ENCODE measurements at places on chromosomes 16 and 17.

- no peak for DNase-seq
Measured at GRCh38 chr17:50598487-50598886, 36.2 kb upstream of the ABCC3 start.

GRCh38 chr17:30308406-30308805 is 16.7 kb upstream of the BLMH start:
- no peak for DNase-seq

DNA sequence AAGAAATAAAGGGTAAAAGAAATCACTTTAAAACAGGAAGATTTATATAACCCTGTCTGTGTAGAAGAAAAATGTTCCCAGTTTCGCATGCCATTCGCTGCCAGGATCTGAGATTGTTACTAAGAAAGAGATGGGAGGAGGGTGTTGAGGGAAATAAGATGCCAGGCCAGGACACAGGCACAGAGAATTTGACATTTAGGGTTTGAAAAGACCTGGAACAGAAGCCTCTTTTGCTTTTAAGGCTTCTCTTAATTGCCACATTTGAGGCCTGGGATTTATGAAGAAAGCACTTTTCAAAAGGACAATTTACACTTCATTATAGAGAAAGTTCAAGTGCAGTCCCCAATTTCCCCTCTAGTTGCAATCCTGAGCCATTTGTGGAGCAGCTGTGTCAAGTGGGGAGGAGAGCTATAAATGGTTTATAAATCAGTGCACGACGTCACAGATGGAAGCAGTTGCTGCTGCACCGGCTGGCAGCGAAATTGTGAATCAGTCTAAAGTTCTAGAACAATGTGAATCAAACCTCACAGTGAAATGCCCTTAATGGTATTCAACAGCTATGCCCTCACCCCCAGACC is 26.5 kb upstream of the C16orf87 start:
- no peak for DNase-seq

GRCh38 chr16:19210968-19211367 is 42.9 kb downstream of the SYT17 start:
- no peak for DNase-seq

DNA sequence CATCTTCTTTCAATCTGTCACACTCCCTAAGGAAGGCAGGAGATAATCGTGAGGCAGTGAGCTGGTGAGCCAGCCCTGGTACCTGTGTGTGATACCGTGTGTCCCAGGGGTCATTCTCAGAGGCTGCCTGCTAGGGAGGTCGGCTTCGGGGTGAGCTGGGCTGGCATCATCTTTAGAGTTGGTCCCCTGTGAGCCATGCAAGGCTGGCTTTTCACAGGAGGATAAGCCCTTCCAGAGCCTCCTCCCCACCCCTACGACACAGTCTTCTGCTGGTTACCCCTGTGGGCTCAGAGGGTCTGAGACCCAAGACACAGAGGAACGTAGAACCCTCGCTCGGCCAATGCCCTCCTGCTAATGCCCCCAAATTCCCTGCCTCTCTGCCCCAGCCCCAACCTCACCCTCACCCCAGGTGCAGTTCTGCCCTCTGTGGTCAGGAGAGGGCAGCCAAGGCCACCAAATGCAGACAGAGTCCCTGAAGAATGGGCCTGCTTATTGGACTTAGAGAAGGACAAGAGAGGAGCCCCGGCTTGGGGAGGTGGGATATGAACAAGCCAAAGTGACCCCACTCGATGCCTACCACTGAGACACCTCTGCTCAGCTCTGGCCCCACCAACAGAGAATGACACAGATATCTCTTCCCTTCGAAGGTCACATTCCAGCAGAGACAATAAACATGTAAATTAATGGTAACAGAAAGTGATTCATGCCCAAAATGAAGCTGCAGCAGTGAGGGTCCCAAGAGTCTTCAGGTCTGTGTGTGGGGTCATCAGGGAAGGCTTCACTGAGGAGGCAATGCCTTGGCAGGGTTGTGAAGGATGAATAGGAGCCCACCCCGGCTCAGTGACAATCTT is 80.8 kb upstream of the CCL1 start:
- no peak for DNase-seq

GRCh38 chr16:48279199-48279598 is 31.9 kb upstream of the ABCC11 start:
- DNase-seq: no peak

- DNase-seq: no peak
Measured at GRCh38 chr16:85286951-85287814, 174.9 kb upstream of the CIBAR2 start.

DNA sequence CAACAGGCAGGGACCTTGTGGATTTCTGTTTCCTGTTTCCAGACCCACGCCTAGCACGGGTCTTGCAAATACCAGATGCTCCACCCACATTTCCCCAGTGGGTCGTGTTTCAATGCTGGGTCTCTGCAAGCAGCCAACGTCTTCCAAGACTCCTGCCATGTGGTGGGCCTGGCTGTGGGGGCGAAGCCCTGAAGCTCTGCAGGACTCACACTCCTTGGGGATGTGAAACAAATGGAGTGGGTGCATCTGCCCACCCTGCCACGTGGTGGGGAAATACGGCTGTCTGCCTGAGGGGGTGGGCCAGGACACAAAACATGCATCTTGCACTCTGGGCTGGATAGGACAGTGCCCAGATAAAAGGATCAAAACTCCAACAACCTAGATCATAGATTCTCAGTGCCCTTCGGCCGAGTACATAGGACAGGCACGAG is 32.6 kb downstream of the FA2H start:
- DNase-seq: no peak

DNA sequence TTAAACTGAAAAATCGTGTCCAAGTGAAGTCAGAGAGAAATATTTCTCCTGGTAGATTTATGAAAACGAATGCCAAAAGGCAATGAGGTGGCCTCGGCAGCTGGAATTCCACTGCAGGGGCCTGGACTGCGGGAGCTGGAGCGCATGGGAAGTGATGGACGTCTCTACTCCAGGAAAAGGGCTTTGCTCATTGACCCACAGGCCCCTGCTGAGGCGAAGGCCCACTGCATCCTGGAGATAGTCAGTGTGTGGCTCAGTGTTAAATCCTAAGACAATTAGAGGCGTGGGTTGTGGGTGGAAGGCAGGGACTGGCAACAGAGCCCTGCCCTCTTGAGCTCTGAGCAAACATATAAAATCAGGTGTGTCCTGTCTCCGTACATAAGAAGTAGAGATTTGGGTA is 191.4 kb downstream of the SLC39A11 start:
- DNase-seq: no peak

DNA sequence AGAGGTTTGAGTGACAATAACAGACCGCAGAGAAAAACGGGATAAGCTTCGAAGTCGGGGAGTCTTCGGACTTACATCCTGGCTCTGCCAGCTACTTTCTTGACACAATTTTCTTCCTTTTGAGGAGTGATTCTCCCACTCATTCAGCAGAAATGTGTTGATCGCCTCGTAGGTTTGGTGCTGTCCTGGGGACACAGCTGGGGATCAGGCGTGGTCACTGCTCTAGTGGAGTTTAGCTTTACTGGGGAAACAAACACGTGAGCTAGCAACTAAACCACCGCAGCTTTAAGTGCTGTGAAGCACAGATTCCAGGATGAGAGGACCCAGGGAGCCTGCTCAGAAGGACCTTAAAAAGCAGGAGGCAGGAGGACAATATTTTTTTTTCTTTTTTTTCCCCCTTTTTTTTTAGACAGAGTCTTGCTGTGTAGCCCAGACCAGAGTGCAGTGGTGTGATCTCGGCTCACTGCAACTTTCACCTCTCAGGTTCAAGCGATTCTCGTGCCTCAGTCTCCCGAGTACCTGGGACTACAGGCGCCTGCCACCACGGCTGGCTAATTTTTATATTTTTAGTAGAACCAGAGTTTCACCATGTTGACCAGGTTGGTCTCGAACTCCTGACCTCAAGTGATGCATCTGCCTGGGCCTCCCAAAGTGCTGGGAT is 858 bp downstream of the NUBP1 start:
- DNase-seq: no peak

- no peak for DNase-seq
Measured at GRCh38 chr17:67229109-67229955, 15.7 kb downstream of the HELZ start.

DNA sequence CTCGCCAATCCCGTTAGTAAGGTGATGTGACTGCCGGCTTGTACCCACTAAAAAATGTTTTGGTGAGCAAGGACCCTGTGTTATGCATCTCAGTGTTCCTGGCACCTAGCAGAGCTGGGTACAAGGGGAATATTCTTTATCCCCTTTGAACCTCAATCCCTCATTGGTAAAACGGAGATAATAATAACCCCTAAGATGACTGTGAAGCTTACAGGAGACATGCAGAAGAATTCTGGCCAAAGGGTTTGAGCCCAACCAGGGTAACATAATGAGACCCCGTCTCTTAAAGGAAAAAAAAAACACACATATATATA is 896 bp downstream of the GGA2 start:
- DNase-seq: no peak

GRCh38 chr16:65665586-65665985 is 543.7 kb upstream of the CDH11 start:
- no peak for DNase-seq

DNA sequence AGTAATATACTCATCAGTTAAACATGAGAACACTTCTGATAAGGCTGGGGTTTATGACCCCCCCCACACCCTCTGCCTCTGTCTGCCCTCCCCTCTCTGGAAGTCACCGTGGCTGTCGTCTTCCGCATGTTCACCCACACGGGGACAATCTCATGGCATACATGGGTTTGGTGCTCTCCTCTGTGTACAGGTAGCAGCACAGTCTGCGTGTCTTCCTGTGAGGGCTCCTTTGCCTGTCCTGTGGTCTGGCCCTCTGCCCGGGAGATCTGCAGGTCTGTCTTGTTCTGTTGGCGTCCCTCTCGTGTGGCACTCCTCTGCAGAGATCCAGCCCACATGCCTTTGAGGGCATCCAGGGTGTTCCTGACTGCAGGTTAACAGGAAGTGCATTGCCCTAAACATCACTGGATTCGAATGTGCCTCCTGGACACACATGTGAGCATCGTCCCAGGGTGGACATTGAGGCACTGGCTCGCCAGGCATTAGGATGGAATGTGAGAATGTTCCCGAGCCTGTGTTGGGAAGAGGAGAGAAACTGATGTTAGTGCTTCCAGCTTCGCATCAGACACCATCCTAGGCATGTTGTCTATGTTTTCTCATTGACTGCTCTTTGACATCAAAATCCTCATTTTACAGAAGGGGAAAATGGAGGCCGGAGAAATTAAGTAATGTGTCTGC is 54.5 kb downstream of the NKD1 start:
- peak; percentile 53 for DNase-seq

DNA sequence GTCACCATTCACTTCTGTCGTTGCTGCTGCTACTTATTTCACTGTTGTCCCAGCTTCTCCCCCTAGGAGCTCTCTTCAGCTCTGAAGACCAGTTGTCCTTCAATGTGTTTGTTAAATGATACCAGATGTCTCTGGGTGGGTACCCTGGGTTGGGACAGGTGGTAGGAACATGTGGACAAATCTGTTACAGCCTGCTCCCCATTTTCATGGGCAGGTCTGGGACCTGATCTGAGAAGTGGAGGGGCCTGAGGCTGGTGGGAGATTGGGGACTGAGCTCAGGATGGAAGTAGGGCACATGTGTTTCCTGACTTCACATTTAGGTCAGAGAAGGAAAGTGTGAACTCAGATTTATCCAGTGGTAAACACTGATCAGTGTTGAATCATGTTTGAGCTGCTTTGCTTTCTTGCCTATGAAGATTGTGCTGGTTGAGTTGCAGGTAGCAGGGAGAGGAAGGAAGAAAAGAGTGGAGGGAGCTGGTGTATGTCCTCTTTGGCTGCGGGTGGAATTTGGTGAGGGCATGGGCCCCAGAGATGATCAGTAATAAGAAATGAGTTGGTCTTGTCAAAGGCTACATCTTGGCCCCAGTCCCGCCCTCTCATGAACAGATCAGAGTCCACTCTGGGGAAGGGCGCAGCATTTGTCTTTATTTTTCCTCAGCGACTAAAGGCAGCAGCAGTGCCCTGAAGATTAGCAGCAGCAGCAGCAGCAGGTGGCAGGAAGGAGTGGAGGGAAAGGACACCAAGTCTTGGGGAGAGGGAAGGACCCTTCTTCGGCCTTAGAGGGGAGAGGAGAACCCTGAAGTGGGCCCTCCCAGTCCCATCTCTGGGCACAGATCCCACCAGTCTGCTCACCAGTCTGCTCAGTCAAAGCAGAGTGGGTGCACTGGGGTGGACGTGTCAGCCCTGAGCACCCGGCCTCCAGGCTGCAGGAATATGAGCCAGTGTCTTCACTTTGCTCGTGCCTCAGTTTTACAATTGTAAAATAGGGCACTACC is 6.1 kb upstream of the EFTUD2 start:
- DNase-seq: no peak

DNA sequence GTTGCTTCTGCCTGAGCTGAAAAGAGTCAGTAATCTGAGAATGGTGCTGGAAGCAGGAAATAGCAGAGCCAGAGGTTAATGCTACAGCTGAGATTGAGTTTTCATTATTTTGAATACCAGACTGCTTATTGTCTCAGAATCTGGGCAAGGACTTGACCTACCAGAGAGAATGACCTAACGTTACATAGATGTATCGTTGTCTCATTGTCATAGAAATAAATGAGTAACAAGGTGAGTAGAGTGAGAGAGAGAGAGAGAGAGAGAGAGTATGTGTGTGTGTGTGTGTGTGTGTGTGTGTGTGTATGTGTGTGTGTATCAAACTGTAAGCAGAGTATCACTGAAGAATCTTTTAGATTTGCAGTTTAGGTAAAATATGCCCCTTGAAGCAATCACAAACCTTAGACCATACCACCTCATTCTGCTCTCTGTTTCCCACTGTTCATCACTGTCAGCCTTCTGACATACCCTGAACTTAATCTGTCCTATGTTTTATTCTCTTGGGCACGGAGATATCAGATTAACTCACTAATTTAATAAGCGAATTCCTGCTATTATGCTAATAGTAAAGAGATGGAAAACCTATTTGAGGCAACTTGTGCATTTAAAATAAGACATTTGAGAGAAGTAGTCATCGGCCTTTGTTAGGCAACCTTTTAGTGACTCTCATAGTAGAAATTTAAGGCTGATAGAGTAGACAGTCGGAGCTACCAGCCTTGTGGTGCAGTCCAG is 87.8 kb downstream of the CYB561 start:
- no peak for DNase-seq

DNA sequence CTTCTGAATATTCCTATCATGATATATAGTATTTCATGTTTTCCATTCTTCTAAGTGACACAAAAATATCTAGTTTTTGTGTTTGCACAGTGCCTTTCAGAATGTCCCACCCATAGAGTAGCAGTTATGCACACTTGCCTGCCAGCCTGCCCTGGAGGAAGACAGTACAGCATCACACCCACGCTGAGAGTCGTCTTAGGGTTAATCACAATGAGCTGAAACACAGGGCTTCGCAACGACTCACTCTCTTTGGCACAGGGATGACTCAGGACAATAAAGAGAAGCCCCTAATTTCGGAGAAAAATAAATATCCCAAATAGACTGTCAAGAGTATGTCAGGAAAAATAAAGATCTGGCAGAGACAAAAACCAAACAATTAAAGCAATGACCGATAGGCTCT is 11.6 kb upstream of the NDUFAB1 start:
- DNase-seq: no peak

DNA sequence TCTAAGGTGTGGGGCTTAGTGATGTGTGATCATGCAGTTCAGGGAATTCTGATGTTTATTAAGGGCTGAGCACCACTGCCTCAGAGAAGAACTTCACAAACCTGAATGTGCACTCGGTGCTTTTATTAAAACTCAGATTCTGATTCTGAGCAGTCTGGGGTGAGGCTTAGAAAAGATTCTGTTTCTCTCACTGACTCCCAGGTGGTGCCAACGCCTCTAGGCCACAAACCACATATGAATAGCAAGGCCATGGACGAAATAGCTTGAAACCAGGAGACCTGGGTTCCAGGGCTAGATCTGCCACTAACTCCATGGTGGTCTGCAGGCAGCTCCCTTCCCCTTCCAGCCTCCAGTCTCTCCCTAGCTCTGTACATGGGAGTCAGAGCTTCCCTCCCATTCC is 169.1 kb downstream of the HS3ST3B1 start:
- no peak for DNase-seq

- DNase-seq: no peak
Measured at GRCh38 chr16:20897922-20898321, 2.2 kb downstream of the DCUN1D3 start.
